Cerebellar nuclear complex (tissue), 1 donor: ENCODE measurements at places on chromosomes 1 and 21.

- DNase-seq: no peak
These were observed 39.1 kb upstream of the KCNK2 start for GRCh38 chr1:215043401-215043800.

DNA sequence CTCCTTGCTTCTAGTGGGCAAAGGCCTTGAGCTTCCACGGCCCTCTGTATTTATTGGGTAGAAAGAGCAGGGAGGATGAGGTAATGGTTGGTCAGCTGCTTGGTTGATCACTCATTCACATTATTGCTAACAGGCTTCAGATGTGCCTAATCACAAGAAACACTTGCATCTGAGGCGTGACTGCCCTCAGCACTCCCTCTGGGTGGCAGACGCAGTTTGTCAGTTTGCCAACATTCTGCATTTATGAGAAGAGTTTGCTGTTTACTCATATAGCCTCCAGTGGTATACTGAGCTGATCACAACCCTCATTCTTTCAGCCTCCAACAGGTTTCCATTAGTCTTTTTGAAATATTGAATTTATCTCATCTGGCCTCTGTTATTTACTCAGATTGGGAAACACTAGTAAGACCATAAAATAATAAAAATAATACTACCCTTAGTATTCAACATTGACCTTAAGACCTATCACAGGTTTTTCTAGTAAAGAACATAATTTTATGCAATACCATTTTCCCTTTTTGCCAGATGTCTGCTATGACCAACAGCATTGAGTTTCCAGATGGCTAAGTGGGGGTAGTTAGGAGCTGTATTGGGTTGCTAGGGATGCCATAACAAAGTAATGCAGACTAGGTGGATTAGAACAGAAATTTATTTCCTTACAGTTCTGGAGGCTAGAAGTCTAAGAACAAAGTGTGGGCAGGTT, 53.3 kb downstream of the PTGFR start:
- DNase-seq: no peak

- DNase-seq: no peak
These were observed 83.3 kb upstream of the KCNJ15 start for GRCh38 chr21:38173276-38174035.

GRCh38 chr1:39406533-39407450, 84.6 kb upstream of the BMP8A start:
- no peak for DNase-seq

- DNase-seq: no peak
These were observed 758 bp upstream of the SPRR5 start for GRCh38 chr1:152946248-152946647.

DNA sequence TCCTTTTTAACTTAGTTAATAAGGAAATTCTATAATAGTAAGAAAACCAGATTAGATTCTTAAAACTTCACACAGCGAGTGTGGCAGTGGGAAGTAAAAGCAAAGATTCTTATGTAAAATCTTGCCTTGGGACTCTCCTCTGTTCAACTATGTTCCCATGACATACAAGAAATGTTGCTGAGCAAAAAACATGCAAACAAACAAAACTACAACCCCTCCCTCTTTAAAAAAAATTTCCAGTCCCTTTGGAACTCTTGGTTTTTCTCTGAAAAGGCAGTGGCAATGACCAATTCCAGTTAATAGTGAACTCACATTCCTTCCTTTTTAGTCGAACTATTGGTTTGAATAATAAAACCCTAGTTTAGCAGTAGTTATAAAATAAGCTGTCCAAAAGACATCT, 453.1 kb upstream of the ZRANB2 start:
- no peak for DNase-seq

GRCh38 chr21:32572574-32573420, 12.5 kb downstream of the TCP10L start:
- no peak for DNase-seq

DNA sequence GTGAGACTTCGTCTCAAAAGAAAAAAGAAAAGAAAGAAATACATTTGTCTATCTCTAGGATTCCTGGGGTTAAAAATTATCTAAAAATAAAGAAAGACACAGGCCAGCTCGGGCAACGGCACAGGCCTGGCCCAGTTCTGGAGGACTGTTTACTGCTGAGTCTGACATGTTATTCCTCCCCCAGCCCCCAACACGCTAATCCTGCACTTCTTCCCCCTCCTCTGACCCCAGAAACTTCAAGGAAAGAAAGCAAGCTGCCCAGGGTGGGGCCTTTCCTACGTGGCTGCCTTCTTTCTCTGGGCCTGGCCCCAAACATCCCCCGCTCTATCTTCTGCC, 40.0 kb downstream of the ACOT7 start:
- no peak for DNase-seq

DNA sequence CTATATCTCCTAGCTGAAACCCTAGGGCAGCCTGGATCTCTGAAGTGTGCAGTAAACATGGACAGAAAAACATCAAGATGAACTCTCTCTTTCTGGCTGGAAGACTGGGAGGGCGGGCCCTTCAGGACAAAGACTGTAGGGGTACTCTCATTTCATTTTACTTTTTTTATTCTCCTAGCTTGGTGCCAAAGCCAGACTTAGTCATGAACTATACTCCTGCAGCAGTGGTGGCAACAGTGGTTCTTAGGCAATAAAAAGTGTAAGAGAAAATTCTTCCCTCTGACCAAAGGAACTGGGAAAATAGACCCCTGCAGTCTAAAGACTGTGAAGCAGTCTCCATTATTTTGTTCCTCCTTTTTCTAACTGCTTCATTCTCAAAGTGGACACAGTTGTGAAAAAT, 213.8 kb upstream of the JUN start:
- no peak for DNase-seq

DNA sequence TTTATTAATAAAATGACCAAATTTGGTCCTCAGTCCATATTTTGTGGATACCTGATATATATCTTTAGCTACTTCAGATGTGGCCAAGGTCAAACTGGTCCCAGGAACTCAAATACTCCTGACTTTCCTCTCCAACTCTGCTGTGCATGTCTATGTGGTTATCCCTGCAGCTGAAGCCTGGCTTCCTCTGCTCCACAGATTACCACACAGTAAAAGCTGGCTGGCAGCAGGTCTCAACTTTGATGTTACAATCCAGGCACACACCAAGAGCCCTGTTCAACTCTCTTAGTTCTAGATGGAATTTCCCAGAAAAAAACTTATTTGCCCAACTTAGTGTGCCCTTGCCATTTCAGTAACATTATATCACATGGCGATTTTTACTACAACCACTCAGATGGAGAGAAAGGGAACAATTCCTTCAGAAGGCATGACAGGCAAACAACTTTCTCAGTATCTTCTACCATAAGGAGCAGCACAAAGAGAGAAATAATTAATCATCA, 479.5 kb downstream of the PLPP3 start:
- no peak for DNase-seq

GRCh38 chr1:162838863-162839262, 22.1 kb downstream of the CCDC190 start:
- DNase-seq: no peak

- no peak for DNase-seq
These were observed 9.0 kb downstream of the SLC9A1 start for GRCh38 chr1:27145934-27146354.

- no peak for DNase-seq
These were observed 2.4 kb upstream of the SLC19A2 start for GRCh38 chr1:169488157-169488556.

- DNase-seq: no peak
These were observed 92.6 kb upstream of the BEND5 start for GRCh38 chr1:48869116-48869893.

- no peak for DNase-seq
These were observed 428.4 kb downstream of the BRINP3 start for GRCh38 chr1:190049314-190049713.

DNA sequence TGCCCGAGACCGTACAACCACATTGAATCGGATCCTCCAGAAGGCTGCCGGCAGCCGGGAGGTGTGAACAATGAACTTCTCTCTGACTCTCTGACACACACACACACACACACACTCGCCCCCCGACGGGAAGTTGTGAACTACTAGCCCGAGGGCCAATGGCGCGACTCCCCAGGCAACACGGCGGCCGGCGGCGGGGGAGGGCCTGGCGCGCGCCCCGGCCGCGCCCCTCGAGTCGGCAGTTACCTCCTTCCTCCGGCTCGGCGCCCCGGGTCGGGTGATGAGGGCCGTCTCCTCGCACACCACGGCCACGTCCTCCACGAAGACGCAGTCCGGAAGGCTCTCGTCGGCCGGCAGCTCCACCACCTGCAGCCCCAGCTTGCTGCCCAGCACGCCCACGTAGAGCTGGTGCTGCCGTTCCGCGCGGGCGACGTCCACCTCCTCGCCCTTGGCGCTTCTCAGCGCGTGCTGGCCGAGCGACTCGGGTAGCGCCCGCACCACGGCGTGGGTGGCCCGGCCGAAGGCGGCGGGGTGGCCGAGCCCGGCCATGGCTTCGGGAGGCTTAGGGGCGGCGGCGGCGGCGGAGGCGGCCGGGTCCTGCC, 361 bp downstream of the DDAH1 start:
- DNase-seq: no peak

DNA sequence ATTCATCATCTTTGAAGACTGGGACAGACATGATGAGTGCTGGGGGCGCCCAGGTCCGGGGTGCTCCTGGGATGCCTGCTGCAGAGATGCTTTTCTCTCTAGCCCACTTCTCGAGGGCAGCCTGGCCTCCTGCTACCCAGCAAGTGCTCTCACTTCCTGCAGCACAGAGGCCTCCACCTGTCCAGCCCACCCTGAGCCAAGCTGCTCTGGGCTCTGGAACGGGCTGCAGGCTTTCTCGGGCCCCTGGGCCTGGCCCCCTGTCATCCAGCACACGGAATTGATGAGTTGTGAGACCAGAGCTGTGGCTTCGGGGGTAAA, 469.5 kb upstream of the VAMP3 start:
- DNase-seq: no peak

- no peak for DNase-seq
These were observed 167.7 kb upstream of the CSF3R start for GRCh38 chr1:36650200-36651065.
